ENCODE measurements at places on chromosomes 2 and 18.

DNA sequence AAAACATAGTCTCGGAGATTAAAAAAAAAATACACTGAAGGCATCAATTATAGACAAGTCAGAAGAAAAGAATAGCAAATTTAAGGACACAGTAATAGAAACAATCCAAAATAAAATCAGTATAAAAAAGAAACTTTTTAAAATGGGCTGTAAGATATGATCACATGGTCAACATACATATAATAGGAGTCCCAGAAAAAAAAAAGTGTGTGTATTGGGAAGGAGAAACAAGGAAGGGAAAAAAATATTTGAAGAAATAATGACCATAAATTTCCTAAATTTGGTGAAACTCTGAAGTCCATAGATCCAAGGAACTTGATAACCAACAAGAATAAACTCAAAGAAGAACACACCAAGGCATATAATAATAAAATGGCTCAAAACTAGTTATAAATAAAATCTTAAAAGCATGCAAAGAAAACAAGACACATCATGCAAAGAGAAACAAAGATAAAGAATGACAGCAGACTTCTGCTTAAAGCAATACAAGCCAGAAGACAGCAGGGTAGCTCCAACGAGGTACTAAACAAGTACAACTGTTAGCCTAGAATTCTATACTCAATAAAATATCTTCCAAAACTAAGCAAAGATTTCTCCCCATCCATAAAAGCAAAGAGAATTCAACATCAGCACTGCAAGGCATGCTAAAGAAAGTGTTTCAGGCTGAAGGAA, 115.1 kb downstream of the NBAS start:
- no peak for DNase-seq

DNA sequence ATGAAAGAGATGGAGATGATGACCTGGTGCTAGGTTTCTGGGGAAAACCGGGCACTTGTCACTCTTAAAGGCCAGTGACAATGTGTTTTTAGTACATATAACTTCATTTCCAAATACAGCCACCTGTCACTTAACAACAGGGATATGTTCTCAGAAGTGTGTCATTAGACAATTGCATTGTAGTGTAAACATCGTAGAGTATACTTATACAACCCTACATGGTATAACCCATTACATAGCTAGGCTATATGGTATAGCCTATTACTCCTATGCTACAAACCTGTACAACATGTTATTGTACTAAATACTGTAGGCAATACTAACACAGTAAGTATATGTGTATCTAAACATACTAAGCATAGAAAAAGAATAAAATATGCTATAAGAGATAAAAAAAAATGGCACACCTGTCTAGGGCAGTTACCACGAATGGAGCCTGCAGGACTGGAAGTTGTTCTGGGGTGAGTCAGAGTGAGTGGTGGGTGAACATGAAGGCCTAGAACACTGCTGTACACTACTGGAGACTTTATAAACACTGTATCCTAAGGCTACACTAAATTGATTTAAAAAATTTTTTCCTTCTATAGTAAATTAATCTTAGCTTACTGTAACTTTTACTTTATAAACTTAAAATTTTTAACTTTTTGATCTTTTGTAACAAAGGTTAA, 123.2 kb downstream of the THADA start:
- DNase-seq = no peak

DNA sequence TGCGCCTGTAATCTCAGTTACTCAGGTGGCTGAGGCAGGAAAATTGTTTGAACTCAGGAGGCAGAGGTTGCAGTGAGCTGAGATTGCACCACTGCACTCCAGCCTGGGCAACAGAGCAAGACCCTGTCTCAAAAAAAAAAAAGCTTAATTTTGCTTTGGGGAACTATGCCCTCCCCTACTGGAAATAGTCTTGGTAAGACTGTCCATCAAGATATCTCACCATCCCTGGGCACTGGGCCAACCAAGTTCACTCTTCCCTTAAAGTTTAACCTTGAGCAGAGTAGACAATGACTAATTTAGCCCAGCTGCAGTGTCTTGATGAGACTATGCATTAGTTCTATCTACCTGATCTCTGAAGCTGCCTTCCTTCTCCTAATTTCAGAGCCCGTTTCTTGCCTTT, 44.7 kb downstream of the ASXL2 start:
- no peak for DNase-seq

- no peak for DNase-seq
These were observed 166.6 kb downstream of the FAM210A start for GRCh38 chr18:13559754-13560153.

DNA sequence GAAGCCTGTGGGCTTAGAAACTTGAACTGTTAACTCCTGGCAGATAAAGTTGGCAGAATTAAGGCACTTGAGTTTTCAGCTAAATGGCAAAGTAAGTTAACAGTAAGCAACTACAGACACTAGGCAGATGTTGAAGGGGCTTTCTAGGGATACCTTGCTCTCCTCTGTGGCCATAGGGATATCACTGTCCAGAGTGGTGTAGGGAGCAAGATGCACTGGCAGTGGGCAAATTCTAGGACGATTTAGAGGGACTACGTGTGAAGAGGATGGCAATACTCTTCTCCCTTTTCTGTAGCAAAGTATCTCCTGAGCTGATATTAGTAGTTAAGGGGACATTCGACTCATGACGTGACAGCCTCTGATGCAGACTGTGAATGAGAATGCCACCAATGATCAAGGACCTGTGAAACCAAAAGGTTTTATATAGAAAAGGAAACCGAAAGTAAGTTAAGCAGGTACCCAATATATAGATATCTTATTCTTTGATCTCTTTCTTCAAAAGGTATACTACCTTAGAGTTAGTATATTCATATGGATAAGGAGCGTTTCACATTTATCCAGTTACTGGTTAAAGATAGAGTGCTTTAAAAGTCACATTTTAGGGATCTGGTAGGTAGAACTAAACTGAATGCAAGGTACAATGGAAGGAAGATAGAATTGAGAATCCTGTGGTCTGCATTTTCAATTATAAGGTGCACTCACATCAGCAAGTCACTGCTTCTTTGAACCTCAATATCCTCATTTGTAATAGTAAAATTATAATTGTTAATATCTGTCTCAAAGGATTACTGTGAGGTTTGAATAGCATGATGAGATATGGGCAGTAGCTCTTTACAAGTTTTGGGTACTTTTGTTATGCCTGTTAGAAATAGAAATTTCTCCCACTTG, 106.4 kb downstream of the KCNH7 start:
- no peak for DNase-seq

DNA sequence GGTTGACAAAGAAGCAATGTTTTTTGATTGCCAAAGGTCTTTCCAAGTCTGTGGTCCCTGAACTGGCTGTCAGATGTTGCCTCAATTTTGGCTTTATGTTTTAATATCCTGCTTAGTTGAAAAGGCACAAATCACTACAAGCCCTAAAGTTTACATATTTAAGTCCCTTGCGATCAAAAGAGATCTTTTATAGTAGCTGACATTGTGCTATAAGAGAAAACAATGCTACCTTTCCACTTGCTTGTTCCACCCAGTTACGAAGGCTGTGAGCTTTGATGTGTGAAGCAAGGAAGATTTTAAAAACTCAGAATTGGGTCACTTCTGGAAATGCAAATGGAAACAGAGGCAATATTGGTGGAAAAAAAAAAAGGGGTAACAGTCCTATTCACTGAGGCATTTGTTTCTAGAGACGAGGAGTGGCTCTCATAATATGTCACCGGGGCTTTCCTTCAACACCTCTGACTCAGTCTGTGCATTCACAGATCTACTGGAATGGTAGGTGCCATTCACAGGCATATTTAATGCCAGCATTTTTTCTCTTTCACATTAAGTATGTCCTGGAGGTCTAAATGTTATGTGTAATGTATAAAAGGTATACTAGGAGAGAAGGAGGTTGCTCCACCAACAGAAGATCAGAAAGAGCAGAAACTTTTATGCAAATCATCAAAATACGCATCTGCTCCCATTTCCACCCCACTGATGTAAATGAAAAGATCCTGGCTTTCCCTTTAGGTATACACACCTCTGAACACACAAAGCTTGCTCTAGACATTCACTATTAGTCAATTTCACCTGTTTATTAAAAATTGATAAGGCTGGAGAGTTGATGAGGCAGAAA, 91.8 kb downstream of the TGIF1 start:
- no peak for DNase-seq

GRCh38 chr18:12352188-12352587, 24.8 kb downstream of the AFG3L2 start:
- DNase-seq = no peak

GRCh38 chr2:24972315-24972961, 683 bp upstream of the DNAJC27 start:
- peak; percentile 12 for DNase-seq

- no peak for DNase-seq
These were observed 1004.6 kb upstream of the TMEFF2 start for GRCh38 chr2:193199322-193199721.

GRCh38 chr18:26356045-26356785, 130.0 kb downstream of the TAF4B start:
- no peak for DNase-seq

GRCh38 chr2:241540771-241541561, 17.6 kb upstream of the BOK start:
- DNase-seq = peak; percentile 18

GRCh38 chr2:120917886-120918285, 182.2 kb downstream of the GLI2 start:
- DNase-seq = no peak

DNA sequence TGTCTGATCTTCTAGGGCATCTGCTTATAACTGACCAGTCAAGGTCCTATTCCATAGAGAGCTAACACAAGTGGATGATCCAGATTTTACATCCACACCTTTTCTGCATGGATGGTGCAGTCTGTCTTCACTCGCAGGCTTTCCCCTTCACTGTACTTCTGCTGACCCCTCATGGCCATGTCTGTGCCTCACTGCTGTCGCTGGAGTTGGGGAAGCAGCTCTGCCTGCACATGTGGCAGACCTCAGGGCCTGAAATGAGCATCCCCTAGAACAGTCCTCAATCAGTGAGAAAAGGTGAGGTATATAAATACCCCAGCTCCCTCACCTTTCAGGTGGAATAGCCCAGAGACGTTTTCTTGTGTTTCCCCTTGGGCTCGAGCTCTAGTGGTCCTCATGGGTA, 233.8 kb downstream of the ANKRD36B start:
- DNase-seq = no peak

DNA sequence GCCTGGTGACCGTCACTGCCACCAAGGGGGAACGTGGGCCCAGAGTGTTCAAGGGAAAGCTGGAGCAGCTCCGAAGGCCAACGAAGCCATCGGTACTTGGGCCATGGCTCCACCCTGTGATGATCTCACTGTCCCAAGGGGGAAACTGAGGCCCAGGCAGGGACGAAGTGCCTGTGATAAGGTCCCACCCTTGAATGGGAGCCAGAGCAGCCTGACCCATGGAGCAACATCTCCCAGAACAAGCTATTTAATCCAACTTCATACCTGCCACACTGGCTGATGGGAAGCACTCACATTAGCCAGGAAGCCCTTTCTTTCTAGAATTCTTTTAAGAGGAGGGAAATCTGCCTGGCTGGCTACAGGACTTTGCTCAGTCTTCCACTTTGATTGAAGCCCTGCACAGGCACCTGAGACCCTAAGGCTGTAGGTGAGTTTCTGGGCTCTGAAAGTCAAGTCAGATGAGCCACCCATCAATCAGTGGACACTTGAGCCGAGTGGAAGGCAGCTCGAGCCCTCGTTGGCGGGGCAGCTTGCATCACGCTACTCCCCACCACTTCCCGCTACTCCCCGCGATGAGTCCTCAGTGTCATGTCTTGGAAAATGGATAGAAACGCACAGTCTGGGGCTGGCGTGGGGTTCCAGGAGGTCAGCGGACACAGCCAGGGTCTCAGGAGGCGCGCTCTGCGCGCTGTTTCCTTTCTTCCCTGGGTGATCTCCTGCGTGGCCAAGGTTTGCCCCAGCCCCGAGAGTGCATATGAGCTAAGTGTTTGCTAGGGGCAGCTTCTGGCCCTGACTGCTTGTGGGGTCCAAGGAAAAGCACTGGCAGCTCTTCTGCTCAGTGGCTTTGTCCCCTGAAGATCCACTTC, 2.5 kb upstream of the HS6ST1 start:
- no peak for DNase-seq

- DNase-seq = no peak
These were observed 10.9 kb upstream of the DLX2 start for GRCh38 chr2:172113617-172114016.

DNA sequence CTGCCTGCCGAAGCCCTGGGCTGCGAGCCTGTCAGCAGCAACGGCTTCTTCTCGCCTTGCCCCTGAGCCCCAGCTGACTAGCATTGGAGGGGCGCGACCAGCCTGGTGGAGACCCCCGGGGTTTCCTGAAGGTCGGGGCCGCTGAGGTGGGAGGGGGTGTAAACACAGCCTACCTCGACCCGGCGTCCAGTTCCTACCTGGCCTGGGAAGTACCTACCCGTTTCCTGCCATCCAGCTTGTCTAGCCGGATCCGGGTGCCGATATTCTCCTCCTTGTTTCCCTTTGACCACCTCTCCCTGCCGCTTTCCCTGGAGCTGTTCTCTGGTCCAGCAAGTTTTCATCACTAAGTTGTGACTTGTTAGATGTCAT, 511 bp downstream of the MOB4 start:
- peak; percentile 44 for DNase-seq

GRCh38 chr2:240179941-240180666, 39.6 kb upstream of the OTOS start:
- no peak for DNase-seq

- DNase-seq = no peak
These were observed 184.6 kb downstream of the FMNL2 start for GRCh38 chr2:152519581-152519952.

DNA sequence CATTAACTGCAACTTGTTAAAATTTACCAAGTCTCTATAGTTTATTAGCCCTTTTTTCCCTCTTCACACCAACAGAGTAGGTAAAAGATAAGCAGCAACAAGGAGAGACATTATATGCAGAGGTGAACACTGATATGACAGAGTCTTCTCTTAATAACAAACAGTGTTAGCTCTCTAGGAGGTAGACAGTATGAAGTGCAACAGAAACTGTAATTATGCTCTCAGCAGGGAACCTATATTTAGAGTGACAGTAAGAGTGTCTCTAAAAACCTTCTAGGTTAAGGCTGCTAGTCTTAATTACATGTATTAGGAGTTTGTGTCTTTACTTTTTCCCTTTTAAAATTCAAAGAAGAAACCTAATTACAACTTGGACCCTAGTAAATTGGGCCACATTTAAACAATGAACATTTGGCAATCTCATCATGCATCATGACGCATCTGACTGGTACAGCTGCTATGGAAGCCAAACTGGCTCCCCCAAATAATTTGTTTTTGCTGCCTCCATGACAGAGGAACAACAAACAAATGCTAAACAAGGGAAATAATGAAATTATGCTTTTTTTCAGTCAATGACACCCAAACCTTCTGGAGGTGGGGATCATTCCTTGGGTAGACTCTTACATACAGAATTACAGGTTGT, 69.9 kb upstream of the MMADHC start:
- no peak for DNase-seq

- DNase-seq = no peak
These were observed 214.7 kb downstream of the KLHL29 start for GRCh38 chr2:23599667-23600066.

- DNase-seq = no peak
These were observed at the start of gene CRYBA2 for GRCh38 chr2:218993345-218994315. TSS of gene CRYBA2 (minus strand) at chr2:218993422. CDS start at chr2:218993176, 246 bp downstream.

- DNase-seq = no peak
These were observed 54.8 kb upstream of the CCDC178 start for GRCh38 chr18:33495278-33495677.
